ENCODE measurements at places on chromosomes 3 and 15.

DNA sequence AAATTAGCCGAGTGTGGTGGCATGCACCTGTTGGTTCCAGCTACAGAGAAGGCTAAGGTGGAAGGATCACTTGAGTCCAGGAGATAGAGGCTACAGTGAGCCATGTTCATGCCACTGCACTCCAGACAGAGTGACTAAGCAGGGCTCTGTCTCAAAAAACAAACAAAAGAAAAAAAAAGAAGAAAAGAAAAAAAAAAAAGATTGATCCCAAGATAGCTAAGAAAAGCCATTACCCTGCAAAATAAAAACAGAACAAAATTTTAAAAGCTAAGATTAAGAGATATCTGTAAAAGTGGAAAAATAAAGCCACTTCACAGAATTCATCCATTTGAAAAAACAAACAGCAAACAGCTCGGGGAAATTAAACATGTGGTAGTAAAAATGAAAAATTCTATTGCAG is 23.8 kb downstream of the LRRC2 start:
- DNase-seq, result no peak

GRCh38 chr3:129934234-129935123 is 40.0 kb upstream of the TRH start:
- DNase-seq, result no peak

GRCh38 chr3:100080573-100080972 is 33.7 kb downstream of the FILIP1L start:
- DNase-seq, result no peak

- no peak for DNase-seq
Observed at GRCh38 chr3:57696801-57697321, 4.0 kb upstream of the DENND6A start.

DNA sequence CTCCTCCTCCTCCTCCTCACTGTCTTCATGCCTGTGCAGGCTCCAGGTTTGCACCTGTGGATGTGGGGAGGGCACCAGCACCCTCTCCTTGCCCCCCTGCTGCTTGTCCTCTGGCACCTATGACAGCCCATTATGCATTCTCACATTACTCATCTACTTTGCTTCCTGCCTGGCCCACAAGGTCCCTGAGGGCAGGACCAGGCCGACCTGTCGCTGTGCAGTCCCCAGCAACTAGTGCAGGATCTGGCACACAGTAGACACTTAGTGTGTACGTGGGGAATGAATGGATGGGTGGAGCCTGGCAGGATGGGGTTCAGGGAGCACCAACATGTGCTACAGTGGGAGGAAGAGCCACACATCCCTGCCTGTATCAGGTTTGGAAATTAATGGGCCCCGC is 58.3 kb upstream of the TMEM115 start:
- DNase-seq, result no peak

All from T-helper 2 cell (primary cell).